Right forelimb (tissue), 1 donor: ENCODE measurements at places on chromosomes 5 and 9.

- no peak for DNase-seq
Observed at GRCh38 chr9:69696802-69697201, 24.6 kb upstream of the APBA1 start.

DNA sequence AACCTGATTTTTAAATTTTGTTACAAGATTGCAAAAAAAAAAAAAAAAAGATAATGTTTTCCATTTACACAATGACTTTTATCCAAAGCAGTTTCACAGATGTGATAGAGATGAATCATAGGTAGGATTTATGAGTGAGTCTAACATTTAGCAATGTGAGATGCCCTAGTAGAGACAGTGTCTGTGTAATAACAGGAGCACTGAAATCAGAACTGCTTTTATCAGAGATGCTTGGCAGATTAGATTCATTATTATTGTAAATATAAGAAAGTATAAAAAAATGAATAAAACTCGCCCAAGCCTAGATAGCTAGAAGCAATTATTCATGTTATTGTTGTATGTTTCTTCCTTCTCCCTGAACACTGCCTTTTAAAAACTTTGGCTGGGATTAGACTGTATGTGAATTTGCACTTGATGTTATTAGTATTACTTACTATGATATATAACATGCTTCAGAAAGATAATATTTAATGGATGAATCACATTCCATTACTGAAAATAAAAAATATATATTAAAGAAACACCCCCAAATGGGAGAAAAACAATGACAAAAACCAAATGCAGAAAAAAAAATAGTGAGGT lies 567.3 kb upstream of the KLF4 start:
- no peak for DNase-seq

- no peak for DNase-seq
Observed at GRCh38 chr9:127422133-127422782, 1.9 kb upstream of the ZNF79 start.

DNA sequence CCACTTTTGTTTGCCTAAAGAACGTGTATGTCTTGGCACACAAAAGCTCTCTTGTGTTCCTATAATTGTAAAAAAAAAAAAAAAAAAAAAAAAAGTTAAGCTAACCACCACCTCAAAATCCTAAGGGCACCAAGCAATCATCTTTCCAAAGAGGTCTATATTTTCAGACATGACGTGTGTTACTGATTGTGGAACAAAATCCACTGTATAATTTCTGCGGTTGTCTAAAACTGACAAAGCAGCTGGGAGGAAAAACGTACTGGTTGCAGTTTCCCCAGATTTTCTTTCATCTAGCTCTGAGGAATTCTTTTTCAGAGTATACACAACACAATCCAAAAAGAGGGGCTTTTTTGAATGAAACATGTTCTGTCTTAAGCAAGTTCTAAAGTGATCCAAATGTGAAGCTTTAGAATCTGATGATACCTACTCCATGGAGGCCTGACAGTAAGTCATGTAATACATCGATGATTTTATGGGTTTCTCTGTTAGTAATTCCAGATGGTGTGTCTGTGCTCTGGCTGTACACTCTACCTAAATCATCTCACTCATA lies 375.6 kb upstream of the NUDT12 start:
- DNase-seq: no peak

DNA sequence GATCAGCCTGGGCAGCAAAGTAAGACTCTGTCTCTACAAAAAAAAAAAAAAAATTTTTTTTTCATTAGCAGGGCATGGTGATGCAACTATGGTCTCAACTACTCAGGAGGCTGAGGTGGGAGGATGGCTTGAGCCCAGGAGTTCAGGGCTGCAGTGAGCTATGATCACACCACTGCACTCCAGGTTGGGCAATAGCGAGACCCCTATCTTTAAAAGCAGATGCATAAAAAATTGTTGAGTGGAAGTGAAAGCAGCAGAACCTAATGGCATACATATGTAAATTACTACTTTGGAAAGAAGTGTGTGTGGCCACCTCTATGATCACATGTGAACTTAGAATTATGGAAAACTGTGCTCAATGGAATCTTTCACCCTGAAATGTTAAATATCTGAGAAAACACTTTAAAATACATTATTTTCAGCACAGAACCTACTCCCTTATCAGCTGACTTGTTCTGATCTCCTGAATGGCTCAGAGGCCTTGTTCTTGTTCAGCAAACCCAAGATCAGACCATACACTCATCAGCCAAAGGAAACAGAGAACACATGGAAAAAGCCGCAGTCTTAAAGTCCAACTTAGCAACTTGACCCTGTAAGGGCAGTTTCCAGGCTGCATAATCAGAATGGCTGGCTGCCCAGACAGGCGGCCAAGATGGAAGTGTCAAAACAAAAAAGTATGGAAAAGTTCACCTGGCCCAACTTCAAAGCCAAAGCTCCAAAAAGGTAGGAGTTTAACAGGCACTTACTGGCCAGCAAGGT lies 56.5 kb downstream of the SIL1 start:
- DNase-seq: peak; percentile 65

DNA sequence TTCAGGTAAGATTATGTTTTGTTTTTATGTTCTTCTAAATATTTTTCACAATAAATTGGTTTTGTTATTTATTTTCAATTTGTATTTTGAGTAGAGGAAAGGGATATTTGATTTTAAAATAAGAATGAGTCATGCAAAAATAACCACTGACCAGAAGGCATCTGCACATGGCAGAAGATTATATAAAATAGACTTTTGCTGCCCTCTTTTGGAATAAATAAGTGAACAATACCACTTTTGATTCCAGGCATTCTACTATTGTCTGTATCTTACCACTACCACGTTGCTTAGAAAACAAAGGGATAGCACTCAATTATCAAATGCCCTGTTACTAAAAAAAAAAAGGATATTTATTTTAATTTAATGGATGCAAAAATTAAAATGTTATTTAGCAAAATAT lies 227.3 kb upstream of the ITGA1 start:
- no peak for DNase-seq

DNA sequence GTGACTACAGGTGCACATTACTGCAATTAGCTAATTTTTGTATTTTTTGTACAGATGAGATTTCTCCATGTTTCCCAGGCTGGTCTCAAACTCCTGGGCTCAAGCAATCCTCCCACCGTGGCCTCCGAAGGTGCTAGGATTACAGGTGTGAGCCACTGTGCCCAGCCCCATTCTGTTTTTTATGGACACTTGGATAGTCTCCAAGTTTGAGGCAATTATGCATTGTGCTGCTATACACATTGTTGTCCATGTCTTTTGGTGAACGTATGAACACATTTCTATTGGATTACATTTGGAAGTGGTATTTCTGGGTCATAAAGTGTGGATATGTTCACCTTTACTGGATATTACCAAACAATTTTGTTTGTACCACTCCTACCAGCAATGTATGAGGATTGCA lies 22.4 kb upstream of the PLPP1 start:
- no peak for DNase-seq

DNA sequence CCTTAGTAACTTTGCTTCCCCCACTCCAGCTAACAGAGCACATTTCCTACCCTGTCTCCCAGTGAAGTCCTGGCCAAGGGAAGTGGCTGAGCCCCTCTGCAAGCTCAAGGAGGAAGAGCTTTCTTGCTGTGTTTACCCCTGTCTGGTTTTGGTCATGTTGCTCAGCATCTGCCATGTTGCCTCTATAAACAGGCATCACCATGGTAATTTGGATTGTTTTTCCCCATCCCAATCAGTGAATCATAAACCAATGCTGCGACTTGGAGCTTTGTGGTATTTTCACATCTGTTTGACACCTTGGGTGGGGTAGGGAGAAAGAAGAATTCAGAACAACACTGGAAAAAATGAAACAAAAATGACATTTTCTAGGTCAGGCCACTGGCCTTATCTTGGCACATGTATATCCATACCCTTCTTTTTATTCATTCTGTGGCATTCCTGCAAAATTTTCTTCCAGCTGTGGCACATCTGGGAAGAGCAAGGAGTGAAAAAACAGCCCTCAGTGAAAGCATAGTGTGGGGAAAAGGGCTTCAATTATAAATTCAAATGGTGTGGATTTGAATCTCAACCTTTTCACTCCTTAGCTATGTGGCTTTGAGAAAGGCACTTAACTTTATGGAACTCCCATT lies 42.5 kb downstream of the SLIT3 start:
- no peak for DNase-seq

DNA sequence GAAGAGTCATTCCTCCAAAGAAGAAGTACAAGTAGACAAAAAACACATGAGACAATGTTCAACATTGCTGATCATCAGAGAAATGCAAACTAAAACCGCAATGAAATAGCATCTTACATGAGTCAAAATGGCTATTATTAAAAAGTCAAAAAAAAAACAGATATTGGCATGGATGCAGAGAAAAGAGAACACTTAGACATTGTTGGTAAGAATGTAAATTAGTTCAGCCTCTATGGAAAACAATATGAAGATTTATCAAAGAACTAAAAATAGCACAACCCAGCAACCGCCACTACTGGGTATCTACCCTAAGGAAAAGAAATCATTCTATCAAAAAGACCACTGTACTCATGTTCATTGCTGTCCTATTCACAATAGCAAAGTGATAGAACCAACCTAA lies 157.5 kb downstream of the CHSY3 start:
- no peak for DNase-seq

DNA sequence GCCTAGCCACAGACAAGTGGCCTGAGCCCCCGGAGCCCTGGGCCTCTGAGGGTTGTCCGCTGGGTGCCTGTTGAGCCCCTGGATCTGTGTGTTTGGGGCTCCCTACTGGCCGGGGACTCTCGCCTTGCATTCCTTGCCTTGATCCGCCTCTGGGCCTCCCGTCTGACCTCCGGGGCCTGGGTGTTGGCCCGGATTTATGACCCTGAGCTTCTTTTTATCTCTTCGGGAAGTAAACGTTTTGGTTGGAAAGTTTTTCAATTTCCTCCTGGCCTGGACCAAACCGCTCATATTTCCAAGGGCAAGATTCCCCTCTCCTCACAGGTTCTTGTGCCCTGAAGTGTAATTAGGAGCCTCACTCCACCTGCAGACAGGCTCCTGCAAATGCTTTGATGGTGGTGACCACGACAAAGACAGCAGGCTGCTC lies 69.3 kb upstream of the EGFLAM start:
- DNase-seq: no peak

DNA sequence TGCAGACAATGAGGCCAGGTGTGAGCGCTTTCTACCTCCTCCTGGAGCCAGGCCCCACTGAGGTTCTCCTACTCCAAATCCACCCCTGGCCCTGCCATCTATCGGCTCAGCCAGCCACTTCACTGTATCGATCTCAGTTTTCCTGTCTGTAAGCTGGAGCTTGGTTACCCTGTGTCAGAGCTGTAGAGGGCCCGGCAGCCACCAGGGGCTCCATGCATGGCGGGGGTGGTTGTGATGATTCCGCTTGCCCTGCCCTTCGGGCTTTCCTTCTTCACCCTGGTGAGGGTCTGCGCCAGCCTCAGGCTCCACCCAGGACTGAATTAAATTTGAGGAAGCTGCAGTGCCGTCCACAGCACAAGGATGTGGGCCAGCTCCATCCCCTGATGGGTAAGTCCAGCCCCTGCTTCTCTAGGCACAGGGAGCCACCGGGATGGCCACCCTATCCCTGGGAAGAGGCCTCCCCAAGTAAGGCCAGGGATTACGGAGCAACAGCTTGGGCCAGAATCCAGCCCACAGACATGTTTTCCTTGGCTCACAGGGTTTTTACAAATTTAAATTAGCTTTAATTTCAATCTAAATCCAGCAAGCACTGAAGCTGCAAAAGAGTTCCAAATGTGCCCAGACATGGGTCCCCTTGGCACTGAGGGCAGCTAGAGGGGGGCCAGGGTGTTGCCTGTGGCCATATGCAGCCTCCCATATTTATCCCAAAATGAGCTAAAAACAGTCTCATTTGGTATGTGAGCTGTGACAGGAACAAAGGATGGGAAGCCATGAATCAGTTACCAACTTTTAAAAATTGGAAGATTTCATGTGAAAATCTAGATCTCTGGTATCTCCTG lies 89.1 kb upstream of the FBXW11 start:
- peak; percentile 26 for DNase-seq

DNA sequence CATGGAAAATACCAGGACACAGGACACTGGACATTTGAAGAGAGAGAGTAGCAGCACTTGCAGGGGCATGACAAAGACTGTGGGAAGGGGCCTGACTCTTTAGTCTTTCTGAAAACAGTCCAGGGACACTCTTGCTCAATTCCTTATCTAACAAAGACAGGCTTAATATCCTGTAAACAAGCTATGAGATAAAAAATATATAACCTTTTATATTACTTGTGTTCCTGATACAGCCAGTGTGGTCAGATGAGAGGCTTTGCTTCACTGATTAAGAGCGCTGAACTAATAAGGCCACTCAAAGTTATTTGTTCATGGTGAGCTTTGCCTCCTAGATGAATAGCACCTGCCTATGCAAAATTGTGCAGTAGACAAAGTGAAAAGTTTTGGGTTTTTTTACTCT lies 518.7 kb downstream of the LRRC70 start:
- DNase-seq: no peak

DNA sequence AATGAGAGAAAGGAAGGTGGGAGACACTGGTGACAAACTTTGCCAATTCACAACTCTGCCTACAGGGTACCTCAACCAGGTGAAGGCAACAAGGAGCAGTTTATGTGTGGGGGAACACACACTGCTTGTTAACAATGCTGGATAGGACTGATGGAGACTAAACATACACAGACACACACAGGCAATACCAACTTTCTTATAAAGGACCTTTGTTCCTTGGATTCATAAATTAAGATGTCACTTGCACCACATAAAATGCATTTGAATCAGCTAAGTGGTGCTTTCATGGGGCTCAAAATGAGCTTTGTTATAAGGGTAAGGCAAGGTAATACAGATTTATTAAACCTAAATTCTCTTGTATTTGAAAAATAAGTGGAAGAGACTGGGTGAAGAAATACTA lies 4.0 kb downstream of the TSTD2 start:
- DNase-seq: no peak

GRCh38 chr9:123710299-123710698 lies 219.6 kb downstream of the DENND1A start:
- no peak for DNase-seq

DNA sequence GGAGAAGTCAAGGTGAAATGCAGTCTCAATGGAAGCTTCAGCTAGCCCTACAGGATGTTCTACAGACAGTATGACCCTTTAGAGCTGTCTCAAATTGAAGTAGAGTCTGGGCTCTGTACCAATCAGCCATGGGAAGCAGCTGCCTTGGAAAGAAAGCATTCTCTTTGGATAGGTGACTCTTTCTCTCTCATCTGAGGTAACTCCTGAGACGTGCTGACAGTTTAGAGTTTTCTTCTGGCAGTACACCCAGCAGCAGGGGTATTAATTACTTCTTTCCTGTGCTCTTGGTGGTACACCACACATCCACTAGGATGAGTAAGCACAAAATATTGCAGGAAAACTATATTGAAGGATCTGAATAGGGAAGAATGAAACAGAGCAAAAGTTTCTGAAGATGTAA lies 329.6 kb upstream of the RGMB start:
- DNase-seq: no peak

DNA sequence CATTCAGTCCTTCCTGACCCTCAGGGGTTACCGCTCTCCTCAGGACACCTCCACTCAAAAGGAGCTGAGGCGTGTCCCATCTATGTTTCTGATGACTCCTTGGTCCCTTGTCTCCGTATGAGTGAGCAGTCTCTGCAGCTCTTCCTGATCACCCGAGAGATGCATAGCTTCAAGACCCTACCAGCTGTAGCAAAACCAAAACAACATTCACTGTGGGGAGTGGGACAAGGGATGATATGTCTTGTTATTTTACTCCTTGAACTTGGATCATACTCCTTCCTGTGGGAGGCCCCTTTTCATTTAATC lies 14.4 kb downstream of the GLDC start:
- no peak for DNase-seq

GRCh38 chr9:123248630-123249029 lies 19.8 kb downstream of the STRBP start:
- DNase-seq: no peak

- DNase-seq: no peak
Observed at GRCh38 chr9:87097238-87097637, 149.9 kb upstream of the GAS1 start.
